A549 treated with AZD2906 at 1 μM for 4 hours (cell line): ENCODE measurements at places on chromosomes 6 and 20. TPM values are rescaled to one million over a fixed set of nuclear protein-coding genes. Genes with fewer than 3 reads are reported as not detected.

Gene THEMIS
- total RNA-seq = not detected in 5 replicates

Gene PTPRK
- total RNA-seq = 12.2 to 16.2 TPM (median 14.1 TPM) in 5 replicates

Gene CRISP2
- total RNA-seq = not detected in 5 replicates

Gene TRIM31
- 0.58 to 0.82 TPM (median 0.72 TPM) in 5 replicates for total RNA-seq

Gene CST5
- not detected in 5 replicates for total RNA-seq

Gene SOBP
- total RNA-seq = 0.60 to 0.93 TPM (median 0.66 TPM) in 5 replicates

Gene HAO1
- total RNA-seq = not detected in 5 replicates

Gene BPI
- not detected in 5 replicates for total RNA-seq

Gene MOG
- total RNA-seq = not detected in 5 replicates

Gene TINAG
- total RNA-seq = 0.20 TPM in 1 of 5 replicates, not detected in the others

Gene DDO
- 0.06 to 0.14 TPM (median 0.11 TPM) in 4 of 5 replicates, not detected in the other for total RNA-seq
